ENCODE measurements at places on chromosomes 6 and 20.

- DNase-seq: no peak
Measured at GRCh38 chr6:21157186-21157929, 436.2 kb upstream of the SOX4 start.

- DNase-seq: no peak
Measured at GRCh38 chr20:51285684-51286083, 256.8 kb downstream of the NFATC2 start.

GRCh38 chr6:133083248-133083967, 157.7 kb upstream of the EYA4 start:
- no peak for DNase-seq

GRCh38 chr6:126618639-126619343, 278.9 kb downstream of the CENPW start:
- DNase-seq: no peak

GRCh38 chr6:56902641-56903464, 52.1 kb upstream of the BEND6 start:
- DNase-seq: no peak

GRCh38 chr20:36856691-36857635, 19.0 kb upstream of the TLDC2 start:
- DNase-seq: no peak

GRCh38 chr20:15235471-15236198, 898.2 kb upstream of the FLRT3 start:
- DNase-seq: no peak

- DNase-seq: no peak
Measured at GRCh38 chr20:697826-698225, 22.2 kb upstream of the SCRT2 start.

GRCh38 chr6:156779206-156780094, 2.3 kb downstream of the ARID1B start:
- DNase-seq: peak; percentile 68

DNA sequence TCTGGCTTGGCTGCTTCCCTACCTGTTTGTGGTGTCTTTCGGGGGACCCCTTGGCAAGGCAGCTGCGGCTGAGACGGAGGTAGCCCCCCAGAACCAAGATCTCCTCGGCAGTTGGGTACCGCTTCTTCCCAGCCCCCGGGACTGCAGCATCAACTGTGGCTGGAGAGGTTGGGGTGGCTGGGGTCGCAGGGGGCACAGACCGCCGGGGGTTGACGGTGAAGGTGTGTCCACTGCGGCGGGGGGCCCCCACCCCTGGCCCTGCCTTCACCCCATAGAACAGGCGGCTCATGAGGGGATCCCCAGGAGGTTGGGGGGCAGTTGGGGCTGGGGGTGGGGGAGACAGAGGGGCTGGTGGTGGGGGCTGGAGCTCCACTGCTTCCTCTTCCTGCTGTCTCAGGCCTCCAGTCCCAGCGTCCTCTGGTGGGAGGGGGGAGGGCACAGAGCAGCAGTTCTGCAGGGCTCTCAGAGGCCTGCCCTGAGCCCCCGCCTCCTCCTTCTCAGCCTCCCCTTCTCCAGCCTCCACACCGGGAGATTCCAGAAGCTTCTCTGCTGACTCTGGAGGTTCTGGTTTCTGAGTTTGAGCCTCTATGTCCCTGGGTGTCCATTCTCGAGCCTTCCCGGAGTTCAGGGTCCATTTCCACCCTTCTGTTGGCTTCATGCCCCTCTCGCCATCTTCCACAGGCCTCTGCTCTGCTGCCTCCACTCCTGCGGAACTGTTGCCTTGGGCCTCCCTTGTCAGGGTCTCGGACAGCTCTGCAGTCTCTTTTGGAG, 1.9 kb downstream of the PPP1R18 start:
- no peak for DNase-seq

- DNase-seq: no peak
Measured at GRCh38 chr20:15642676-15643075, 930.6 kb downstream of the KIF16B start.

DNA sequence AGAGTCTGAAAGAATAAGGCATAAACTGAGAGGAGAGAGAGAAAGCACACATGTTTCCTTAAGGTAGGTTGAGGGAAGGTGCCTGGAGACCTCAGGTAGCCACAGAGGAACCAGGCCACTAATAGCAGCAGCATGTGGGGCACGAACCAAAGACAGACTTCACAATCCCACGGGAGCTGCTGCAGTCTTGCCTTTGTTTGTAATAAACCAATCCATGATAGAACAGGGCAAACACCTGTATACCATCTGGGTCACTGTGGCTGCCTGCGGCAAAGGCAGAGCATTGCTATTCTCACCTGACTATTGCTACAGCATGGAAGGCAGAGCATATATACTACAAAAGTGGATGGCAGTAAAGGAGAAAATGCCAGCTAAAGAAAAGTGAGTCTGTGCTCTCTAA, 36.3 kb downstream of the HEBP2 start:
- no peak for DNase-seq

DNA sequence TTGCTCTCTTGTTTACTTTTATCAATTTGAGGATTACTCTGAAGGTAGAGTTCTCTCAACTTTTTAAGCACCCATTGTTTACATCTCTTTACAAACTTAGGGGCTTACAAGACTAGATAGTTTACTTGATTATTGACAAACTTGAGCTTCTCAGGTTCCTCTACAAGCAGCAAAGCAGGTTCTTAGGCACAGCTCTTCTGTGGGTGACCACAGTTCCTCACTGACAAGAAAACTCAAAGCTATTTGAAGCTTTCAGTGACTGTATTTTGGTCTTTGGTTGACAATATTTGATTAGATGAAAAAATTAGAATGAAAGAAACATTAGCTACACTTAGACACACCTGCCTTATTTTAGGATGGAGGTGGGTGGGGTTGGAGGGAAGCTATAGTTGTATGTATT, 327.3 kb upstream of the RUNX2 start:
- DNase-seq: no peak

GRCh38 chr6:51949526-51949925, 137.9 kb downstream of the PKHD1 start:
- DNase-seq: no peak

- no peak for DNase-seq
Measured at GRCh38 chr6:87092435-87092834, 2.5 kb downstream of the CGA start.

- DNase-seq: peak; percentile 64
Measured at GRCh38 chr20:58179432-58180099, 48.9 kb downstream of the ANKRD60 start.

DNA sequence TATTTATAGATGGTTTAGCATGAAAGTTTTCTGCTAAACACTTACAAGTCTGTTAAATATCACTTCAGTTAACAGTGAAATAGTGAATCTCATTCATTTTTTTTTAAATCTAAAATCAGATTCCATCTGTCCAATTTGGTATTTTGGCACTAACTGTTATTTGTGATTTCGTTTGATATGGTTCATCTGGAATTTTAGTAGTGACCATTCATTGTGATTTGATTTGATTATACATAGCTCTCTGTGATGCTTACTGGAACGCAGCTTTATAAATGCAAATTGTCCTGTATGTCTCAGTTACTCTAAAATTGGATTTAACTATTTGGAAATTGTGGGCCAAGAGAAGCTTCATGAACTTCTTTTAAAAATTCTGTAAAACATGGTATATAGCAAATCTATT, 571.5 kb downstream of the EYS start:
- DNase-seq: no peak

DNA sequence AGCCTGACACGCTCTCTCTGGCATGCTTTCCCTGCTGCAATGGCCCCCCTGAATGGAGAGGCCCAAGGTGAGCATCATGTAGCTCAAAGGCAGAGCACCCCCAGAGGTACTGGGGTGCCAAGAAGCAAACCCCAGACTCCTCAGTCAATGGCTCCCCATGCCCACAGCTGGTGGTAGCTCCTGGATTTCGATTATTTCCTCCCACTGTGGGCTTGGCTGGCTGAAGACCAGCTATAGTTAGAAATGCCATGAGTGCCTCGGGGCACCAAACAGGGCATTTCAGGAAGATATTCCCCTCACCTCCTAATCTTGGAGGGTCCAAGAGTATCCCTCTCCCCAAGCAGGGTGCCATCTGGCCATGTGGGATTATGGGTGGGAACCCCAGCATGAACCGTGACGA, 16.8 kb downstream of the MAP1LC3A start:
- DNase-seq: no peak

GRCh38 chr6:6057442-6058053, 50.8 kb upstream of the NRN1 start:
- DNase-seq: no peak

GRCh38 chr20:38278131-38278530, 17.6 kb upstream of the KIAA1755 start:
- no peak for DNase-seq

DNA sequence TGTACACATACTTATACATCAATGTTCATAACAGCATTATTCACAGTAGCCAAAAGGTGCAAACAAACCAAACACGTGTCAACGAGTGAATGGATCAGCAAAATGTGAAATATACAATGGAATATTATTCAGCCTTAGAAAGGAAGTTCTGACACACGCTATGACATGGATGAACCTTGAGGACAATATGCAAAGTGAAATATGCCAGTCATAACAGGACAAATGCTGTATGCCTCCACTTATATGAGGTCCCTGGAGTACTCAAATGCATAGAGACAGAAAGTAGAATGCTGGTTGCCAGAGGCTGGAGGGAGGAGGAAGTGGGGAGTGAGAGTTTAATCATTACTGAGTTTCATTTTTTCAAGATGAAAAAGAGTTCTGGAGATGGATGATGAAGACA, 37.8 kb upstream of the IGF2R start:
- peak; percentile 44 for DNase-seq

DNA sequence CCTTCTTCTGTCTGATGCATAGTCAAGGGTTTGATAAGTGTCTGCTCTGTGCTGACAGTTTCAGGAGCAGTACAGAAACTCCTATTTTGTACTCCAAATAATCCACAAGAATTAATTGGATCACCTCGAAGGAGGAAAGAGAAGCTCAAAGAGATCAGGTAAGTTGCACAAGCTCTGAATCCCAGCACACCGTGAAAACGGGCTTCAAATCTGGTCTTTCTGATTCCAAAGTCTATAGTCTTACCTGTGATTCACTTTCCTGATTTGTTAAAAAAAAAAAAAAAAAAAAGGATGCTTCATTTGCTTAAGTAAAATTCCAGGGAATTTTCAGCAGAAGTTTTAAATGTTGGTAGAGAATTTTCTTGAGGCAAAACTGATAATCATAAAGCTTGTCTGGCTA, 155.8 kb upstream of the ESR1 start:
- DNase-seq: no peak

GRCh38 chr6:158926414-158926813, 73.6 kb downstream of the RSPH3 start:
- DNase-seq: no peak

DNA sequence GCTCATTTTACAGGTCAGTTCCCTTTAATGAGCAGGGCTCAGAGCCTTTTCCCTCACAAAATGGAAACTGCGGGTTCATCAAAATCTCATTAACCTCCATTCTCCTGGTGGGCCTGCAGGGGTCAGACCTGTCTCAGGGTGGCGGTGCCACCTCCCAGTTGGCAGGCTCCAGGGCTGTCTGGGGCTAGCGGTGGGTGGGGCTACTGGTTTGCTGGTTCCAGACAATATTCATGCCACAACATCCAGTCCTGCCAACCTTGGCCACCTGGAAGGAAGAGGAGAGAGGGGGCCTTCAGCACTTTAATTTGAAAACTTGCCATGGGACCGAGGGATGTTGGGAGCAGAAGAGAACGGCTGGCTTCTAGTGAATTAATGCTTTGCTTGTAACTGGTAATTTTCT, 41.9 kb upstream of the CTNNBL1 start:
- peak; percentile 37 for DNase-seq

DNA sequence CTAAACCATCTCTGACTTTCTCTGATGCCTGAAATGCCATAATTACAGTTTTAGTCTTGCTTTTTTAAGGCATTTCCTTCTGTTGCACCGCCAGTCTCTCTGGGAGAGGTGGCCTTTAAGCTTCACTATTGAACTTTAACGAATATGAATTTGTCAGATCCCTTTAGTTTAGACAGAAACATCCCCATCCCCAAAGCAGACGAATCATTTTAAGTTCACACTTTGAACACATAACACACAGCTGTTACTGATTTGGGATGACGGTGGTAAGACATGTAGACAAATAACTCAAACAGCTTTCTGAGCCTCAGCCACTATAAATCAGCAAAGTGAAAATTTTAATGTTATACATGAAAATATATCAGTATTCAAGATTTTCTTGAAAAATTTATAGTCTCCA, 7.2 kb upstream of the IPCEF1 start:
- no peak for DNase-seq

- DNase-seq: peak; percentile 92
Measured at GRCh38 chr20:3204124-3204794, at the start of gene DDRGK1. TSS of gene DDRGK1 (minus strand) at chr20:3204682. CDS start at chr20:3204627, 55 bp downstream.

DNA sequence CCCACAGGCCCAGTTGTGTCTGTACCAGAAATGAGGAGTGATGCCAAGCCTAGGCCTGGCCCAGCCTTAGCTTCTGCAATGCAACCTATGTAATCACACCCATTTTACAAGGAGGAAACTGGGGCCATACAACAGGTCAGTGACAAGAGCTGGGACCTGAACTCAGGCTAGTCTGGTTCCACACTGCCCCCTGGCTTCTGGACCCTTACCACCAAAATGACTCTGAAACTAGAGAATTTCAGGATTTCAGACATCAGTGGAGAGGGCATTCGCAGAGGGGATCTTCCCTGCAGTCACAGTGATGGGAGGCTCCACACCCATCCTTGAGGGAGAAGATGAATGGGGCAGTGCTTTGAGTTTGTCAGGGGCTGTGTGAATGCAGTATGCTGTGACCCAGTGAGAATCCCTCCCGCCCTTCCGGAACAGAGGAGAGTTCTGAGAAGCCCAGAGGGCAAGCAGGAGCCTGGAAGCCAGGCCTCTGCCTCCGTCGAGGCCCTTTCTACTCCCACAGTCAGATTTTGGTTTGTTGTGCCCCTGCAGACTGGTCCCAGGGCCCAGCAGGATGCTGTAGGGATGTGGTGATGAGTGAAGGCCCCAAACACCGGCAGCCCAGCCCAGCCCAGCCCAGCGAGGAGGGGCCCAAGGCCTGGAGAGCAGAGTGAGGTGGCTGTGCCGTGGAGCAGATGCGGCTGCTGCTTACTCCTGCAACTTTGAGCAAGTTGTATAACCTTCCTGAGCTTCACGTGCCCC, 48.1 kb upstream of the MYL9 start:
- no peak for DNase-seq

GRCh38 chr20:13029687-13030375, 21.1 kb downstream of the SPTLC3 start:
- no peak for DNase-seq

GRCh38 chr6:135521431-135521830, 23.9 kb upstream of the AHI1 start:
- DNase-seq: no peak

- no peak for DNase-seq
Measured at GRCh38 chr6:23302514-23302913, 733.1 kb downstream of the HDGFL1 start.
